ENCODE measurements at places on chromosomes 3 and 15.
A peak's percentile ranks its signal among the peaks of the same experiment; 100 is the strongest.

DNA sequence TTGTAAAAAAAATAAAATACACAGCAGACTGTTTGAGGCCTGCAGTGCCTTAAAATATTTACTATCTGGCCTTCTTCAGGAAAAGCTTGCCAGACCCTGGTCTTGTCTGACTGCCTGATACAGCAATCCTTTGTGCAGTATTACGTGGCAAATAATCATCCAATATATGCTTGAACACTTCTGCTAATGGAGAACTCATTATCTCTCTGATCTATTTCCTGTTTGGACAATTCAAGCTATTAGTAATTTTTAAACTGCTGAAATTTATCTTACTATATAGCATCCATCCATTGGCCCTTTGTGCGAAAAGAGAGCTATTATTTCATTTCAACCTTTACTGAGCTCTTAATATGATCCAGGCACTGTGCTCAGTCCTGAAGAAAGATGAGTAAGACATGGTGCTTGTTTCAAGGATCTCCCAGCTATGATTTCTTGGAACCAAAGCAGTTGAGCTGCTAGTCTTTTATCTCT, 15.9 kb downstream of the ATG7 start:
- DNase-seq = no peak

GRCh38 chr15:87743562-87743961, 513.0 kb downstream of the NTRK3 start:
- DNase-seq = no peak

- no peak for DNase-seq
Measured at GRCh38 chr15:91946075-91946474, 92.6 kb downstream of the SLCO3A1 start.

DNA sequence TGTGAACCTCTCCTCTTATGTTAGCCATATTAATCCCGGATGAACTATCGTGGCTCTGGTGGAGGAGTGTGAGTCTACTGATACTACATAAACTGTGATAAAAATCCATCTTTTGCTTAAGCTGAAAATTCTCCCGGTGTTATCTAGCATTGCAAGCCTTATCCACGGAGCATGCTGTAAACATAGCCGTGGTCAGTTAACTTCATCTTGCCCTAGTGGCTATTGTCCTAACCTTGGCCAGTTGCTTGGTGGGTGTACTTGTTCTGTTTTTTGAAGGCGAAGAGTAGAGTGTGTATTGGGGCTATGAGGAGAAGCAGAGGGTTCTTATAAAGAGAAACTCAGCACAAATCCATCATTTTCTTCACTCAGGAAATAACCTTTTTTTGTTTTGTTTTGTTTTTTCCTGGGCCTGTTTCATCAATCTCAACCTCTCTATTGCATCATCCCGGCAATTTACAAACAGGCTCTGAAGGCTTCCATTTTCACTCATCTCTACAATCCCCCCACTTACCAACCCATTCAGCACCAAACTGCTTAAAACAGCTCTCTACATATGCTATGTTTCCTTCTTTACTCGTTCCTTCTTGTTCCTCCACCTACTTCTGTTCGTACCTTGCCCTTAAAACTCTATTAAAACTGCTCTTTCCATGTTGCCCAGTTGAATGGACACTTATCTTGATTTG, 135.5 kb upstream of the PTX3 start:
- DNase-seq = no peak

- DNase-seq = no peak
Measured at GRCh38 chr3:127264292-127264691, 23.6 kb downstream of the PRR20G start.

- peak; percentile 47 for DNase-seq
Measured at GRCh38 chr3:190513409-190514370, at the start of gene IL1RAP. Gene IL1RAP (plus strand): TSS chr3:190514085. CDS start chr3:190564290, 50,205 bp downstream.

DNA sequence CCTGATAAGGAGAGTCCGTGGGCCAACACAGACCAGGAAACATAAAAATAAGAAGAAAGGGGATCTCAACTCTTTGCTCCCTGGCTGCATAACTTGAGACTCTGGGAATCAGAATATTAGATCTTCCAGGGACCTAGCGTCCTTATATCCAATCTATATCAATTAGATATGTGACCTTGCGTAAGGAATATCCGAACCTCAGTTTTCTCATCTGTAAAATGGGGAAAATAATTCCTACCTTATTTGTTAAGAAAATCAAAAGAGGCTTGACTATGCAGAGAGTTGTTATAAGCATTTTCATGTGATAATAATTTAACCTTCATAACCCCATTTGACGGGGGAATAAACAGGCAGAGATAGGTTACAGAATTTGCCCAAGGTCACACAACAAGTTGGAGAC, 7.1 kb upstream of the LIPC start:
- DNase-seq = no peak

DNA sequence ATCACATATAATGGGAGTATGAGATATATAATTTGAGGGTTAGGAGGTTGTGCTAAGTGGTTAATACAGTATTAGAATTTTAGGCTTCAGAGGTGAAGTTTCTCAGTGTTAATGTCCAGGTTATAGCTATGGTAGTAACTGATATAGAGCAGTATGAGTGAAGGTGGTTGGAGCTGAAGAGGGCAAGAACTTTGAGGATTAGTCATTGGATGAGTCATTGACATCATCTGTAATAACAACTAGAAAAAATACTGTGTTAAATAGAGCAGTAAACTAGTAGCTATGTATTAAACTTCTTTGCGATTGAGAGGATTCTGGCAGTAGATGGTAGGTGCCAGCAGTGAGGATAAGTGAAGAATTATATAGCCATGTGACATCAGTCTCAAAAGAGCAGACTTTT, 47.5 kb upstream of the EIF3J start:
- no peak for DNase-seq

DNA sequence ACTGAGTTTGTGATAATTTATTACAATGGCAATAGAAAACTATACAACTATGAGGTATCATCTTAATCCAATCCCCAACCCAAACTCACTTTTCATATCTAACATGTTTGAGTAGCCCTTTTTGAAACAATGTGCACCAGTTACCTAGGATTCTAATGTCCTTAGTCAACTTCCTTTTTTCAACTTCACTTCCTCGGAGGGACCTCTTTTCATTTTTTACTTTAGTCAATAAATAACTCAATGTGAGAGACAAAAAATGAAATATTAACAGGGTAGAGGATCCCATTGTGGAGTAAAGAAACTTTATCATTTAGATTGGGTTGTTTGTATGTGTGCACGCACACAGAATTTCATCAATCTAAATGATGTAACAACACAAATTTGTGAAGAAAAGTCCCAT, 193.6 kb upstream of the LRRC3B start:
- no peak for DNase-seq

- no peak for DNase-seq
Measured at GRCh38 chr3:184471439-184471838, 90.1 kb upstream of the EPHB3 start.

DNA sequence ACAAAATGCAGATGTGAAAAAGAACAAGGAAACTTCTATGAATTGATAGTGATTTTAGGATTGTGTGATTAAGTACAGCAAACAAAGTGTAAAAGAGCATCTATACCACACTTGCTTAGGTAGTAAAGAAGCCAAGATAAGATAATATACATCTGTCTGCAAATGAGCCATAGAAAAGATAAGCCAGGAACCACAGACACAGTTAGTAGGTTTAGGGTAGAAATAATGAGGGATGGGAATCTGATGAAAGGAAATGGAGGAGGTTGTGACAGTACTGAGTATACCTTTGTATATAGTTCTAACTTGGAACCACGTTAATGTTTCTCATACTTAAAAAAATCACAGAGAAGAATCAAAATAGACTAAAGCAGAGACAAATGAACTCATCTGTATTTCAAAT, 54.0 kb downstream of the TCF12 start:
- no peak for DNase-seq

DNA sequence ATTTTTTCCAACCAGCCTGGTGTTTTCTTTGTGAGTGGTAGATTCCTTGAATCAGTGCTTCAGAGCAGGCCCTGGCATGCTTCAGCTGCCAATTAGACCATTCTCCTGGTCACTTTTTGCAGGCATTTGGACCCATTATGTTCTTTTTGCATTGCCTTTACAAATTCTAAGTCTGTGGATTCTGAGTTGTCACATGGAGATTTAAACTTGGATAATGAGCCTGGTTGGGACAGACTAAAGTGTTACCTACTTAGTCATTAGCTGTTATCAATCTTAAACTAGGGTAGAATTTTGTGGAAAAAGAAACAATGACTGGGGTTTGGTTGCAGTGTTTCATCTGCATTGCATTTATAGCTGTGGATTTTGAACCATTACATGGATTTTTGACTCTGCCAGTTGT, 40.6 kb downstream of the ARHGEF26 start:
- no peak for DNase-seq

GRCh38 chr15:63502843-63503738, 1.3 kb upstream of the USP3 start:
- DNase-seq = peak; percentile 92

- DNase-seq = no peak
Measured at GRCh38 chr3:34676436-34676835, 878.0 kb downstream of the PDCD6IP start.

DNA sequence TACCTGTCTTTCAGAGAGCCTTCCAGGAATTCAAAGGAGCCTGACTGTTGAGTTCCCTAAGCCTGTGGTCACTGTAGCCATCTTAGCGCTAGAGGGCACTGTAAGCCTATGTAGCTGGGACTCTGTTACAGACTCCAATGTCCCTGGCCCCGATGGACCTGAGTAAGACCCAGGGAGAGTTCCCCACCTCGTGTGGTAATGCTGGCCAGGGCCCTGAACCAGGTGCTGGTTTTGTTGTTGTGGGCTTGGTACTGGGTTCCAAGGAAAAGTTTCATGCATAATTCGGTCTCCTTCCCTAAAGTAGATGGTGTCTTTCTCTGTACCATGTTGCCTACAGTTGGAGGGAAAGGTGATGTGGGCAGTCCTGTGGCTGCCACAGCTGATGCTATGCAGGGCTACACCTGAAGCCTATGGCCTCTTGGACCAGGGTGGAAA, 32.4 kb downstream of the CDAN1 start:
- DNase-seq = peak; percentile 24

DNA sequence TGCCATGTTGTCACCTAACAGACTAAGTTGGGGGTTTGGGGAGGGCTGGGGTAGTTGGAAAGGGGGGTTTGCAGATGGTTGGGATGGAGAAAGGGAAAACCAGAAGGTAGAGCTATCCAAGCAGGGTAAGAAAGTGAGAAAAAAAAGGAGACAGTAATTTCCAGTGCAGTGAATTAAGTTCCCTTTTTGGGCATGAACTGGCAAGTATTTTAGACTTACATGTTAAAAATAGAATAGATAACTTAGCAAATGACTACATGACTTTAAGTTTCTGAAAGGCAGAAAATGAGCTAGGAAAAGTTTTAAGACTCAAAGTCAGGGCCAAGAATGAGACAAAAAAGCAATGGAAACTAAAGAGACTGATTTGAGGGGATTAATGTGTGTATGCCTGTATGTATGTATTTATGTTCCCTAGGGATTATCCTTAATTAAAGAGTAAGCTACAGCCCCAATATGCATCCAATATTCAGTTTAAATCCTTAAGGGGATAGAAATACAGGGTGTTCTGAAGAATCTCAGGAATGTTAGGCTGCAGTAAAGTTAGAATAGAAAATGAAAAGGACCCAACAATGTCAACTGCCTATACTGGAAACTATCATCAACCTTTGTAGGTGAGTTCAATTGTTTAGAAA, 285.2 kb upstream of the MME start:
- no peak for DNase-seq

GRCh38 chr3:101939361-101940049, 90.2 kb downstream of the NFKBIZ start:
- DNase-seq = no peak

GRCh38 chr3:71640331-71640983, 56.9 kb upstream of the FOXP1 start:
- no peak for DNase-seq

All from GM12878 (cell line).